ENCODE measurements at places on chromosomes 2 and 18.
A peak's percentile ranks its signal among the peaks of the same experiment; 100 is the strongest.

GRCh38 chr2:85143463-85144082 is 10.4 kb downstream of the TCF7L1 start:
- no peak for DNase-seq

GRCh38 chr2:23286758-23287704 is 97.9 kb upstream of the KLHL29 start:
- no peak for DNase-seq

DNA sequence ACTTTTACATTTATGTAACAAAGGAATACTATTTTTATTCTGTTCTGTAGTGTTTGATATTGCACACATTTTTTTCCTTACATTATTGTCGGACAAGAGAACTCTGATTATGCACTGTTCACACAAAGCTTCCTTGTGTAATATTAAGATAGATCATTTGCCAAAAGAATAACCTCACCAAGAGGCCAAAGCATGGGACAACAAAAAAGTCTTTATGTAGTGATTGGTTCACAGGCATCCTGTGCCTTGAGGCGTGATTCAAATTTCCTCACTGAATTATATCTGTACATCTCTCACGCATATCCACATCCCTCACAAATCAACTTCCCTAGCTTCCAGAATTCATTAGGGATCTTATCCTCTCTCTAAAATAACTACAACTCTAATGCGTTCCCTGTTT is 642.7 kb downstream of the NR4A2 start:
- DNase-seq = no peak

DNA sequence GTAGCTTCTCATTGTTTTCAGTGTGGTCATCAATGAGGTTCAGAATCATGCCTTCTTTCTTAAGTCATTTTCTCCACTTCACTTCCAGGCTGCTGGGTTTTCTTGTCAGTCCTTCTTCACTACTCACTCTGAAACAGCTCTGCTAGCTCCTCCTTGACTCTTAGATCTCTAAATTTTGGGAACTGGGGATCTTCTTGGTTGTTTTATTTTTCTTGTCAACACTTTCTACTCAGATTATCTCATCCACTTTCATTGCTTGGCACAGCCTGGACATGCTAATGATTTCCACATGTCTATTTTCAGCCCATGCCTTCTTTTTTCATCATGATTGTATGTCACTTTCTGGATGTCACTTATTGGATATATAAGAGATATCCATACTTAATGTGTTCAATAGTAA is 517.8 kb upstream of the DSEL start:
- no peak for DNase-seq

GRCh38 chr2:61045226-61045625 is 20.4 kb upstream of the SANBR start:
- DNase-seq = no peak

- DNase-seq = no peak
These were observed 29.7 kb downstream of the CNDP1 start for GRCh38 chr18:74563999-74564398.

DNA sequence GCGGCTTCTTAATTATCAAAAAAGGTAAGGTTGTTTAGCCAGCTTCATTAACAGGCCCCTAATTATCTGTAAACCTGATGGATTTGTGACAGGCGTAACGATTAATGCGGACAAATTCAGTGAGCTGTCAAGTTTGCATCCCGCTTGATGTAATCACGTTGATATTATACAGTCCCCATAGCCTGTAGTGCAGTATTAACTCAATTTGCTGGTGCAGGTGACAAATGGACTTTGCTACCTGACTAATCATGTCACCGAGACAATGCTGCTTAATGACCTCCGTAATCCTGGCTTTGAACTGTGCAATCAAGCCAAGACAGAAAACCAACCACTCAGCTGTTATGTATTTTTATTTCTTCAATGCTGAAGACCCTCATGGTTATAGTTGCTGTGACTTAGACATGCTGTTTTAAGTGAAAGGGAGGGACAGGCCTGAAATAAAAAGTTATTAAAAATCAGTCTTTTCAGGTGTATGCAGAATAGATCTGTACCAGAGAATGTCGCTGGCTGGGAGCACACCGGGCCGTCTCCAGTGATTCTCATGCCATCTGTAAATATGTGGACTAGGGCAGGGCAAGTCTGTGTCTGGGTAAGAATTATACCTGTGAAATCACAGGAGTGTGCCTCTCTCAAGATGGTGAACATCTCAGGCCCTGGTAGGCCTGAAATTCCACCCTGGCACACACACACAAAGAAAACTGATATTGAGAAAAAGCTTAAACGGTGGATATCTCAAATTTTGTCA is 4.3 kb downstream of the TSHZ1 start:
- DNase-seq = no peak

GRCh38 chr2:28342081-28342967 is 50.3 kb upstream of the FOSL2 start:
- DNase-seq = no peak

DNA sequence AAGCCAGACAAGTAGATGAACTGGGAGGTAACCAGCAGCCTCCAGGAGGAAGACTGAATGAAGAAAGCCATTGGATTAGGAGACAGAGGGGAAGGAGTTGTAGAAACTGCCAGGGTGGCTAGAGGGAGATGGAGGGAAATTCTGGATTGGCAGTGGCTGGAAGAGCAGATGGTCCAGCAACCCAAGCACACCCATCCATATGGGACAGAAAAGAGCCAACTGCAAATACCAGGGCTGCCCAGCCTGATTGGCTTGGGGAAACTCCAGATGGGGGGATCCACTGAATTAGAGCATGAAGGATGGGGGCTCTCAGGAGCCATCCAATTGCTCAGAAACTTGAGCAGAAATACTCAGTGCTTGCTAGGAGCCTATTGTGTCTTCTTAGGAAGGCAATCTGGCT is 173.5 kb upstream of the EPB41L3 start:
- DNase-seq = no peak

- DNase-seq = peak; percentile 24
These were observed 13.2 kb upstream of the SCYGR5 start for GRCh38 chr2:227653419-227653818.

DNA sequence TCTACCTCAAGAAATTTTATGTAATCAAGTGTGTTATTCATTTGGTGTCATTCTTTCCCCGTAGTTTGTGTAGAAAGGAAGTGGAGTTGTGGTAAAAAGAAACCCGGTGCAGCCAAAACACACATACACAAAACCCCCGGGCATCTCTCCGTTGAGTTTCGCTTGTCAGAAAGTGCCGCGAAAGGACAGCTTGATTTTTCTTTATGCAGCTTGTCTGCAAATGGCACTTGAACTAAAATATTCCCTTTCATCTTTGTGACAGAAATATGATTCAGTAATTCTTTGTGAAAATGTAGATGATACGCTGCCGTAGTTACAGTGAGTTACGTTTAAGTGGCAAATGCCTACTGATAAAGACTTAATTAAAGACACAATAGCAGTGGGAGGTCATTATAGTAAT is 268.8 kb upstream of the SPRED2 start:
- DNase-seq = no peak

GRCh38 chr2:207950063-207950760 is 75.1 kb downstream of the PLEKHM3 start:
- no peak for DNase-seq

GRCh38 chr18:72086421-72086820 is 457.7 kb downstream of the CBLN2 start:
- peak; percentile 16 for DNase-seq

- DNase-seq = peak; percentile 45
These were observed 8.7 kb upstream of the TXNDC2 start for GRCh38 chr18:9876867-9877654.

GRCh38 chr18:26926066-26926675 is 60.7 kb upstream of the AQP4 start:
- no peak for DNase-seq

- DNase-seq = no peak
These were observed 164.6 kb downstream of the SEPTIN10 start for GRCh38 chr2:109448946-109449788.

- no peak for DNase-seq
These were observed 101.1 kb upstream of the FZD7 start for GRCh38 chr2:201932511-201932910.

GRCh38 chr18:8948471-8949149 is 153.9 kb upstream of the NDUFV2 start:
- DNase-seq = peak; percentile 26

DNA sequence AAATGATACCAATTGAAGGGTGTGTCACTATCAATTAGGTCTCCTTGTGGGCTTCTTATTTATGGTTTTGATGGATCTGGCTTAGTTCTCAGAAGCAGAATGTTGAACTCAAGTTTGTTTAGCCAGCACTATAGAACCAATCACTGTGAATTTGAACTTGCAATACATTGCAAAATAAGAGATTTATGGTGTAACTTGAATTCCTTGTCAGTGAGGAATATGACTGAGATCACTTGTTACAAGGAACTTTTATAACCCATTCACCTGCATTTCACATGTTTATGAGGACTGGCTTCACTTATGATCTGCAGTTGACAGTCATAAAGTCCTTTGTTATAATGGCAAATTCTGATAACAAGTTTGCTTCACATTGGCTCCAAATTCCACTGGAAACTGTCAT is 9.8 kb downstream of the GATA6 start:
- no peak for DNase-seq

GRCh38 chr18:23701017-23701416 is 11.8 kb downstream of the LAMA3 start:
- DNase-seq = no peak

DNA sequence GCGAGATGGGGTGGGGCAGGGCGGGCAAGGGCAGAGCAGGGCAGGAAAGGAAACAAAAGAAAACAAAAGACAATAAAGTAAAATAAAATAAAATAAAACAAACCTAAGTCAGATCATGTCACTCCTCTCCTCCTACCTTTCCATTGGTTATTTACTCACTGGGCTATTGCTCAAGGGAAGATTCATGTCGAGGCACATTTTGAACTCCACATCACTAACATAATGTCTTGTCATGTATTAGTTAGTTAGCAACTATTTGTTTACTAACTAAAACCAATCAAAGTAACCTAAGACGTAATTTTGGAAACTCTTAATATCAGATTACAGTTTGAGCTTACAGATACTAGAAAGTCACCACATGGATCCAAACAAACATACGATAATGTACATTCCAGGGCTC is 2.2 kb downstream of the C1D start:
- no peak for DNase-seq

- no peak for DNase-seq
These were observed 45.4 kb upstream of the PAPOLG start for GRCh38 chr2:60710707-60711106.

DNA sequence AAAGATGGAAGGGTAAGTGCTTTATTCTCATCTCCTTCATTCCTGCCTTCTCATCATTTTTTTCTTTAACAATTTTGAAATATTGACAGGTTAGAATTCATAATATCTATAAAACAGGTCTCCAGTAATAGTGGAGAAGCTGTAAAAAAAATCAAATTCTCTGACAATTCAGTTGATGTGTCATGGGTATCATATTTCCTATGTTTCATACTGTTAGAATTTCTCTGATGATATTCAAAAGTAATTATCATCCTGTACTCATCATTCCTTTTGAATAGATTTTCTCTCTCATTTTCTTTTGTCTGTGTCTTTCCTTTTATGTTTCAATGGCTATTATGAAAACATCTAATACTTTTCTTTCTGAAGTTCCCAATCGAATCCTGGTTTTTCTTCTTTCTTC is 97.7 kb downstream of the CPS1 start:
- DNase-seq = no peak

GRCh38 chr2:128978212-128978611 is 659.5 kb upstream of the HS6ST1 start:
- DNase-seq = no peak

GRCh38 chr18:26562568-26562967 is 14.2 kb upstream of the KCTD1 start:
- DNase-seq = no peak

DNA sequence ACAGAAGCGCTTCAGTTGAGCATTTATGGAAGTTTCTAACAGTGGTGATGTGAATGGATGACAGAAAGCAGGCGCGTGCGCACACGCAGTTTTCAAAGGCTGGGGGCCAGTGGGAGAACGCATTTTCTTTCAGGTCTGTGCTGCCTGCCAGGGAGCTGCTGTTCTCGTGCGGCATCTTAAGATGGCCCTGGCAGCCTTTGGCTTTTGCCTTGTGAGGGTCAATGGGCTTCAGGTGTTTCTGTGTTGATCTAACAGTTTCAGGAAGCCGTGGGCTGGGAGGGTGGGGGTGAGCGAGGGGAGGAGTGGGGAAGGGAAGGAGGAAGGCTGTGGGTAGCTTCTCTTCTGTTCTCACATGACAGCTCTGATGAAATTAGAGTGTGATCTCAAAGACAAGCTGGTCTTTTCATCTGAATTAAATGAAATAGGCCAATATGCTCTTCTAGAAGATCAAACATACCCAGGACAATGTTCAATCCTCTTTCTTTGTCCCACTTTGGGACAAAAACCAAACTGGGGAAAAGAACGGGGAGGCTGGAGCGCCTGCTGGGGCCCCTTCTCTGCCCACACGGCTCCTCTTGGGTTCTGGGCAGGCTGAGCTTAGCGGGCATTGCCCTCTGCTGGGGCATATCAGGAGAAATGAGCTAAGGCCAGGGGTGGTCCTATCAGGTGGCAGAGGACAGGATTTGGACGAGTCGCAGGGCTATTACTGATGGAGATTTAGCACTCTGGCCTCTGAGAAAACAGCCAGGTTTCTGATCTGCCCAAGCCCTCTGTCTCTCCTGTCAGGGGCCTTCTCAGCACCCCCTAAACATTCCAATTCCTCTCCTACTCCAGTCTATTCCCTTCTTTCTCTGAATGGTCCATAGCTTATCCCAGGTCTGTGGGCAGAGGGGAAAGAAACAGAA is 126.2 kb upstream of the LGALSL start:
- DNase-seq = no peak
